ENCODE measurements at places on chromosomes 5 and 9.

DNA sequence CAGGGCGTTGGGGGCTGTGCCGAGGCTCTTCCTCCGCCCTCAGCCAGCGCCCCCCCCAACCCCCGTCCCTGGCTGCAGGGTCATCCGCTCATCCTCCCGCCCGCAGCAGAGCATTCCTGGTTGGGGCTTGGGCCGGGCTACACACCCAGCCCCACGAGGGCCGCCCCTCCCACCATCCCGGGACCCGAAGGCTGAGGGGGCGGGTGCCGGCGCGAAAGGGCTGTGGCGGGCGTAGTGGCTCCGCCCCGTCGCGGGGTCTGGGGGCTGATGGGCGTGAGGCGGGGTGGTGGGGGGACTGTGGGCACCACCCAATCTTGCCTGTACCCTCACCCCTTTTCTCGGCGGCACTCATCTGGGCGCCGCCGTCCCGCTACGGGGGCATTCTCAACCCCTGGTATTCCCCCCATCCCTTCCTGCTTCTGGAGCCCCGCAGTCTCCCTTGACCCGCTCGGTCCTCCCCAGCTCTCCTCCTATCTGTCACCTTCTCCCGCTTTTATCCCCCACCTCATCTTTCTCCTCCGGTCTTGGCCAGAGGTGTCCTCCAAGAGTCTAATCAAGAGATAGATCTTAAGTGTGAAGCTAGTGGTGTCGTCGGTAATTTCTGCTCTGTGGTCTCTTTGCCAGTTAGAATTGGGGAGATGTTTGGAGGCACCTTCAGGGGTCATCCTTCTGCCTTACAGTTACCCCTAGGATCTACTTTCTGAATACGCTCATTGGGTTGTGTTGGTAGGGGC lies 1.6 kb downstream of the FER start:
- DNase-seq, result peak; percentile 31

DNA sequence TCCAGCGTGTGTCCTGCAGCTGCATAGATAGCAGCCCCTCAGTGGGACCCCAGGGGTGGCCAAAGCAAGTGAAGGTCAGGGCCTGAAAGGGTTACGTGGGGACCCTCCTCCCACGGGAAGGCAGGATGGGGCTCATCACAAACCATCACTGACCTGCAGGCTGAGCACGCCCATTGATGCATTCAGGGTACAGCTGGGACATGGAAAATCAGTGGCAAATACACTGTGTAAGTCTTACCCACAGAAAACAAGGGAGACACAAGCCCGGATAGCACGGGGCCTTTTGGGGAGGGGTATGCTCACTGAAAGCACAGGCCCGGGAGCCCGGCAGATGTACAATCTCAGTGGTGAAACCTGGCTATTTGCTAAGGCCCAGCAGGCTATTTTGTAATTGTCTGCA lies 49.1 kb downstream of the SEMA4D start:
- DNase-seq, result no peak

DNA sequence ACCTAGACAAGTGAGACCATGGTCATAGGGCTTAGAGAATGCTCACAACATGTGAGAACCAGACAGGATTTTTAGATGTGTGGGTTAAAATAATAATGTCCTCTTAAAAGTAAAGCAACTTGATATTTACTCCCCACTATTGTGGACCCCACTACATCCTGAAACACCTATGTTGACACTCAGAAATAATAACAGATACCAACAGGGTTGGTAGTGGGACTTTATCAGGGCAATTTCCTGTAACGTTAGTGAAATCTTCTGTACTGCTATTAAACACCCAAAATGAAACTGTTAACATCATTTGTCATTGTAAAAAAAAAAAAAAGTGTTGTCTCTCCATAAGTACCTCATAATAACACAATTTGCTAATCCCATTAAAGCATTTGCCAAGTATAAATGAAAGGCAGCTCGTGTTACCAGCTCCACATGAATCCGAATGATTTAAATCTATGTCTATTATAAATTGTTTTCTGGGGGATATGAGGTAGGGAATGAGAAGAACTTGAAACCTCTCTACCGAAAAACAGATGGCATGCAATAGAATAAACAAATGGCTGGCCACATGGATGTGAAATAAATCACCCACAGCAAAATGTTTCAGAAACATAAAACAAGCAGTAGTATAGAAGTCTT lies 285.9 kb downstream of the ARHGEF28 start:
- no peak for DNase-seq

DNA sequence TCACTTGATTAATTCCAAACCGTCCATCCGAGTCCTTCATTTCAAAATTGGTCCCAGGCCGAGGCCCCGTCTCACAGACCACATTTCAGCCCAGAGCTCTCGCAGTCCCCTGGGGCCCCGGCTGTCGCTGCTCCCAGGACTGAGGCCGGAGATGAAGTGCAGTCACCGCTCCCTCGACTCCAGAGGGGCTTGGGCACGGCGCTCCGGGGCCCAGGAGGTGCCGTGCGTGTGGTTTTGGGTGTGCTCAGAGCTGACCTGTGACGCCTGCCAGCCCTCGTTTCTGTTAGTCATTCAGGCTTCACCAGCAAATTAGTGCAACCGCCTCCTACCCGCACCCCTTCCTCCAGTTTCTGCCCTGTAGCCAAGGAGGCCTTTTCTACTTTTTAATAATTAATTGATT lies 48.7 kb upstream of the PHYKPL start:
- no peak for DNase-seq

- DNase-seq, result no peak
Measured at GRCh38 chr9:69190863-69191181, 16.7 kb downstream of the TJP2 start.

- no peak for DNase-seq
Measured at GRCh38 chr9:83714329-83714728, 6.6 kb upstream of the UBQLN1 start.

DNA sequence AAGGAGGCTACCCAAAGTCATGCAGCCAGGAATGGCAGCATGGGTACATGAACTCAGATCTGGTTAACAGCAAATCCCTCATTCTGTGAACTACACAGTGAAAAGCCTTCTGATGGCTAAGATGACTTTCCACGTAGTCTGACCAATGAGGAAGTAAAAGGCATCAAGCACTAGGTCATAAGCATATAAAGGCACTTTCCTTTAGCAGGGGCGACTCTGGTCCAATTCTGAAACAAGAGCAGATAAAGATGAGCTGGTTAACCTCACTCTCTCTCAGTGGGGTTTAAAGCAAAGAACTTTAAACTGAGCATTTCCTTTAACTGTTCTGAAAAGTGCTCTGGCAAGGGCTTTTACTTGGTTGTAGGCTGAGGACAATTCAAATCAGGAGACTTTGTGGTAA lies 21.1 kb downstream of the PSMB7 start:
- no peak for DNase-seq

DNA sequence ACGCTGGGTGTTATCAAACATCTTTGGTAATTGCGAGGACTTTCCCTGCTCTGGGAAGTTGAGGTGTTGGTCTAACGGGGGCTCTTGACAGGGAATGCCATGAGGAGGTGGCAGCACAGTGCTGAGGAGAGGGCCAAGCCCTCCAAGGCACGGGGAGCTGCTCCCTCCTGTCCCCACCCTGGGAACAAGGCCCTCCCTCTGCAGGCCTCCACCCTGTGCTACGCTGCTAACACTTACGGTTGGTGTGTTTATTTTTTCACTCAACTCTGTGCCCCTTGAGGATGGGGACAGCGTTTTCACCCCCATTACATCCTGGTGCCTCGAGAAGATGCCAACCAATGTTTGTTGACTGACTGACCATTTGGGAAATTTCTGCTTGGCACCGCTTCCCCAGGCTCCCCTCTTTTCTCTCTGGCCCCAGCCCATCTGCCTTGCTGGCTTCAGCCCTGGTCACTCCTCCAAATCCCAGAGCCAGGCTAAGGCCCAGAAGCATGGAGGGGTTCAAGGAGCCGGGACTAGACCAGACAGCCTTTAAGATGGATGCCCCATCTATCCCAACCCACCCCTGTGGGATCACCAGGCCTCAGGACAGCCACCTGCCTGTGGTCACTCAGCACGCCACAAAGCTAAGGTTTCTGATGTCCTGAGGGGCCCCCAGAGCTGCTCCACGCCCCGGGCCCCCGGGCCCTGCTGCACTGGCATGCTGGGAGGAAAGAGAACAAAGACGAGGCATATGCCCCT lies 125.7 kb downstream of the BARX1 start:
- DNase-seq, result no peak

DNA sequence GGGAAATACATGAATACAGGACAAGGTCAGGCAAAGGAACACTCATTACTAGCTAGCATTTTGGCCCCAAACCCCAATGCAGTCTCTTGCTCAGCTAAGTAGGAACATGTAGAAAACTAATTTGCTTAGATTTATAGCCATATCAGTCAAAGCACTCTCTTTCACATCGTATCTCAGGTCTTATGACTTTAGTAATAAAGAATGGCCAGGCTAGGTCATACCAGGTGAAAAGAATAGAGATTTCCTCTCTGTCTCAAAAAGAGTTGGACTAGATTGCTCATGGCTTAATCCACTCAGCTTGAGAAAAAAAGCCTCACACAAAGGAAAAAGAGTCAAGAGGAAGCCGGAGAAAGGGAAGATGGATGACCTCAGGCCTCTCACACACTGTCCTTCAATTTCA lies 772.7 kb upstream of the SEMA6A start:
- DNase-seq, result no peak

DNA sequence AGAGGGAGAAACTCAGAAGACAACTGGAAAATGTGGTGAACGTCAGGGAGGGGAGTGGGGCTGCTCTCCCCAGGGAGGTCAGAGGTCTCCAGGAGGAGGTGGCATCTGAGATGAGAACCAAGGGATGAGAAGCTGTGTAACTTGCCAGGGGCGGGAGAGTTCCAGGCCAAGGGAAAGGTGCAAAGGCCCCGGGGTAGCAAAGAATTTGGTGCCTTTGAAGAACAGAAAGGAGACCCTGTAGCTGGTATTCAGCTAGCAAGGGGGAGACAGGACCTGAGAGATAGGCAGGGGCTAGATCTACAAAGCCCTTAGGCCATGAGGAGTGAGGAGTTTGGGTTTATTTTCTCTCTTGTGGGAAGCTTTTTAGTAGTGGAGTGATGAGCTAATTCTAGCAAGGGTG lies 3.3 kb downstream of the DNM1 start:
- DNase-seq, result no peak

- DNase-seq, result no peak
Measured at GRCh38 chr5:150509992-150510391, 2.1 kb downstream of the NDST1 start.

- no peak for DNase-seq
Measured at GRCh38 chr5:55847837-55848236, 3.3 kb upstream of the IL31RA start.

DNA sequence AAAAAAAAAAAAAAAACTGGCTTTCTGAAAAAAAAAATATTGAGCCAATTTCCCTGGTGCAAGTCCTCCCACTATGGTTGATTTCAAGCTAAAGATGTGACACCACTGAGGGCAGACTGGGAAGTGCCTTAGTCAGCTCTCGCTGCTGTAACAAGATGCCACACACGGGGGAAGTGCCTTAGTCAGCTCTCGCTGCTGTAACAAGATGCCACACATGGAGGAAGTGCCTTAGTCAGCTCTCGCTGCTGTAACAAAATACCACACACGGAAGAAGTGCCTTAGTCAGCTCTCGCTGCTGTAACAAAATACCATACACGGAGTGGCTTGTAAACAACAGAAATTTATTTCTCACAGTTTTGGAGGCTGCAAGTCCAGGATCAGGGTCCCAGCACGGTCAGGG lies 23.4 kb downstream of the BTNL9 start:
- DNase-seq, result no peak

- no peak for DNase-seq
Measured at GRCh38 chr5:179152144-179152895, 92.1 kb downstream of the ZNF354C start.
